ENCODE measurements at places on chromosomes 11 and 22.

GRCh38 chr11:64787526-64788320, 9.4 kb upstream of the SF1 start:
- peak; percentile 81 for DNase-seq

- DNase-seq: no peak
These were observed 51.3 kb upstream of the PRDM11 start for GRCh38 chr11:45094958-45095690.

DNA sequence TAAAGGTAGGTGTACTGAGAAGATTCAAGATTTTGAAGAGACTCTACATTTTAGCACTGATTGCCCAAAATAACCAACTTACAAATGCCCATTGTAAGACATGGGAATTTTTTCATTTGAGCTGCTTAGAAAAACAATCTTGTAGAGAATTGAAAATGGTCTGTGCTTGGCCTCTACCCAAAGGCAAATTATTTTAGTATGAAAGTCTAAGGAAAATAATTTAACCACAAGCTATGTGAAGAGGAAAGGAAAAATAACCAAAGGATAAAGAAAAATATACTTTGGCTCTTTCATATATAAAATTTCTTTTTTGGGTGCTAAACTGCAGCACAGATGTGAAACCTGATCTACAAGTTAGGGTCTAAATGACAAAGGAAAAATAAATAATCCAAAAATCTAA, 54.9 kb downstream of the ME3 start:
- DNase-seq: no peak

- no peak for DNase-seq
These were observed 45.6 kb downstream of the GLYAT start for GRCh38 chr11:58685973-58686722.

- no peak for DNase-seq
These were observed 471.2 kb downstream of the MIAT start for GRCh38 chr22:27128461-27129085.

DNA sequence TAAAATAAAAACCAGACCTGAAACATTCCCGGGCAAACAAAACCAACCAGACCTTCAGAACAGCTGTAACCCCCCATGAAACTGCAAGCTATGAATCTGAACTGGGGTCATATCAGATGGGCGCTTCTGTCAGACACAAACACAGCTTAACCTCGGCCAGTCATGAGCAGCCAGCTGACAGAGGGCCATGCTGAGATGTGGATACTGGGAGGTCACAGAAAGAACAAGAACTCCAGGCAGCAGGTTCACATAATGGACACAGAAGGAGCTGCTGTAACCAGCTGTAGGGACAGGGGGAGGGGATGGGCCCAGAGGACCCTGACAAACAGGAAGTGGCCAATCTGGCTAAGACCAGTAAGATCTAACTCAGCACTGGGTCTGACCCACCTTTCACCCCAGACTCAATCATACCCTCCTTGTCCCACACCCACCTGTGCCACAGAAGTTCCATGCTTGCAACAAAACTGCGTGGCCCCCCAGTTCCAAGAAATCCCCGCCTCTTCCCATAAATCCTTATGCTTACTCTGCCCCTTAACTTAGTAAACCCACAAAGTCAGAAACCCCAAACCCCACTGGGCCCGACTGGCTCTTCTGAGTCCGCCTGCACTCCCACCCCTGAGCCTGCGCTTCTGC, 4.0 kb downstream of the APOL4 start:
- DNase-seq: no peak

DNA sequence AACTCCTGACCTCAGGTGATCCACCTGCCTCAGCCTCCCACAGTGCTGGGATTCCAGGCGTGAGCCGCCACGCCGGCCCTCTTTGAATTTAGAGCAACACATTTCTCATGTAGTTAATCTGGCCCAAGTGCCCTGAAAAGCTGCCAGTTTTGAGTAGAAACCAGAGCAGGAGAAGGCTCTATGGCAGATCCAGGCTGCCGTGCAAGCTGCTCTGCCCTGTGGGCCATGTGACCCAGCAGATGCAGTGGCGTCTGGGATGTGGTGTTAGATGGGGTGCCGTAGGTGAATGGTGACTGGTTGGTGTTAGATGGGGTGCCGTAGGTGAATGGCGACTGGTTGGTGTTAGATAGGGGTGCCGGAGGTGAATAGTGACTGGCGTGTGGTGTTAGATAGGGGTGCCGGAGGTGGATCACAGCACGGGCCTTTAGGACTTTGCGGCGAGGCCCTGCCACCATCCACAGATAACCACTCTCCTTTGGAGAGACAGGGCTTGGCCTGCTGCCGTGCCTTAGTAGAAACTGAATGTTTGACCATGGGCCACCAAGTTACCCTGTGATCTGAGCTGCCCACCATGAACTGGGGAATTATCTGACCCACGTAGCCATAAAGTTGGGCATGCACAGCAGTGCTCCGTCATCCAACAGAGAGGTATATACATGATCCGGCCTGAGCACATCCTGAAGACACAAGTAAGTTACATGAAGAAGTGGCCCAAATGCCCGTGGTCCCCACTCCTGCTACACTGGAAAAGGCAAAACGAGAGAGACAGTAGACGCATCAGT, 32.7 kb downstream of the ASCL2 start:
- DNase-seq: no peak

Data from adrenal gland (tissue), 19 donors.